Mesangial cell (primary cell): ENCODE measurements at places on chromosomes 7 and 10. TPM values are rescaled to one million over a fixed set of nuclear protein-coding genes. Genes with fewer than 3 reads are reported as not detected.

DTX2 gene
- total RNA-seq = 15.5 and 15.6 TPM in 2 replicates

EPO gene
- not detected in 2 replicates for total RNA-seq

HTR7 gene
- 0.13 and 0.49 TPM in 2 replicates for total RNA-seq

TRRAP gene
- 33.6 and 39.2 TPM in 2 replicates for total RNA-seq

HTRA1 gene
- total RNA-seq = 83.4 and 265 TPM in 2 replicates

TFEC gene
- total RNA-seq = not detected in 2 replicates

ELN gene
- 0.38 TPM in 1 of 2 replicates, not detected in the other for total RNA-seq

LRRC61 gene
- total RNA-seq = 21.7 and 40.2 TPM in 2 replicates

GOLGA7B gene
- total RNA-seq = under 0.01 TPM in 2 replicates

GDF2 gene
- total RNA-seq = not detected in 2 replicates

TMEM139 gene
- total RNA-seq = 5.5 and 30.2 TPM in 2 replicates

LRRC4 gene
- 0.16 and 1.0 TPM in 2 replicates for total RNA-seq

NKX2-3 gene
- not detected in 2 replicates for total RNA-seq

MARVELD1 gene
- total RNA-seq = 37.5 and 61.7 TPM in 2 replicates

ARHGAP21 gene
- total RNA-seq = 31.6 and 33.1 TPM in 2 replicates

NUTM2B gene
- 0.49 and 0.63 TPM in 2 replicates for total RNA-seq

COL17A1 gene
- total RNA-seq = 0.16 TPM in 1 of 2 replicates, not detected in the other
